ENCODE measurements at places on chromosomes 4 and X.
A peak's percentile ranks its signal among the peaks of the same experiment; 100 is the strongest.

DNA sequence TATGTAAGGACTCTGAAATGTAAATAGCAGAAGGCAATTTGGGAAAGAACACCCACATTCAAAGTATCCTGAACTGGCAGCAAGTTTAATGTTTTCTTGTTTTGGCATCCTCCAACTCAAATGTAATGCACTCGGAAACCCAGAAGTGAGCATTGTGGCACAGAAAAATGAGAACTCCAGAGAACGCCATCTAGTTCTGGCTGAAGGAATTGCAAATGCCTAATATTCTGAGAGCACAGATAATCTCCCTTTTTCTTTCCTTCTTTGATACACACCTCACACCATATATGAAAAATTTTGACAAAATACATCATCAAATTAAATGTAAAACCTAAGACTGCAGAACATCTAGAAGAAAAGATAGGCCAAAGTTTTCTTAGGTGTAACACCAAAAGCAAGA lies 52.1 kb downstream of the PWWP3B start:
- DNase-seq, result no peak

DNA sequence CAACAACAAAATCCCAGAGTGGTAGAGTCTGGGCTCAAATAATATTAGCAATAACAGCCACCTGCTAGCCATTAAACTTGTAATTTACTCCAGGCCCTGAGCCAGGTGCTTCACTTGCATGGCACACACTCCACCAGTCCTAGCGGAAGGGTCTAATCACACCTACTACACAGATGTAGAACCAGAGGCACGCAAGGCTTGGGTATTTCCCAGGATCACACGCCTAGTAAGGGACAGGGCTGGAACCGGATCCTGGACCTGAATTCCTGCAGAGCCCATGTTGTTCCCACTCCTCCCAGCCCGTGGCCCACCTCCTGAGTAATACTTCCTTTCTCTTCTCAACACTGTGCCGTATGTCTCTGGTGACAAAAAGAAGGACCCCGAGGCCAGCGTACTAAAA lies 5.7 kb downstream of the MAGEA1 start:
- no peak for DNase-seq

DNA sequence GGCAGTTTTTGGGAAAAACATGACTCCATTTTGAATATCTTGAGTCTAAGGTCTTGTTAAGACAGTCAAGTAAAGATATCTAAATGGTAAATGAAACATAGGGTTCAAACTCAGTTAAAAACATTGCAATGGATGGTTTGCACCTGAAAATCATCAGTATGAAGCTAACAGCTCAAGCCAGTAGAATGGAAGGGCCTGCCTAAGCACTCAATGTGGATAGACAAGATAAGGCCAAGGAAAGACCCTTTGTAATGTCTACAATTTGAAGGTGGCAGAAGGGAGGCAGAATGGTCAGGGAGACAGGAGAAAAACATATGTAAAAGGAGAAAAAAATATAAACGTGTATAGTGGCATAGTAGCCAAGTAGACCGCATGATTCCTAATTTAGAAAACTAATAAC lies 78.2 kb downstream of the REELD1 start:
- no peak for DNase-seq

GRCh38 chr4:86523333-86523732 lies 70.8 kb upstream of the PTPN13 start:
- DNase-seq, result no peak

GRCh38 chr4:120316416-120316815 lies 249.8 kb upstream of the MAD2L1 start:
- DNase-seq, result no peak

- DNase-seq, result no peak
These were observed 237.8 kb upstream of the PGRMC2 start for GRCh38 chr4:128525387-128525786.

DNA sequence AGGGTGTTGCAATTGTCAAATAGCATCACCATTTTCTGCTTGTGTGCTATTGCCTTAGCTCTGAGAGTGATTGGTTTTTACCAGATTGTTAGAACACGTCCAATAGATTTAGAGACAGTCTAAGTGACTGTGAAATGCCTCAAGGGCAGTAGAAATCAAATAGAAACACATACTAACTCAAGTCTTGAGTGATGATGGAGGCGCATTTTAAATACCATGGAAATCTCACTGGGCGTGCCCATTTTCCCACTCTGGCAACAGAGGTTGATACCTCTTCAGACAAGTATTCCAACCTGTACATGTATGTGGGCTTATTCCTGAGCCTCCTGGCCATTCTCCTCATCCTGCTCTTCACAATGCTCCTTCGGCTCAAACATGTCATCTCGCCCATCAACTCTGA lies 7.2 kb downstream of the SERTM2 start:
- no peak for DNase-seq

- DNase-seq, result peak; percentile 63
These were observed 215.2 kb upstream of the PSAPL1 start for GRCh38 chr4:7649741-7650531.

- DNase-seq, result no peak
These were observed 120.5 kb downstream of the AFF1 start for GRCh38 chr4:87055311-87055710.

DNA sequence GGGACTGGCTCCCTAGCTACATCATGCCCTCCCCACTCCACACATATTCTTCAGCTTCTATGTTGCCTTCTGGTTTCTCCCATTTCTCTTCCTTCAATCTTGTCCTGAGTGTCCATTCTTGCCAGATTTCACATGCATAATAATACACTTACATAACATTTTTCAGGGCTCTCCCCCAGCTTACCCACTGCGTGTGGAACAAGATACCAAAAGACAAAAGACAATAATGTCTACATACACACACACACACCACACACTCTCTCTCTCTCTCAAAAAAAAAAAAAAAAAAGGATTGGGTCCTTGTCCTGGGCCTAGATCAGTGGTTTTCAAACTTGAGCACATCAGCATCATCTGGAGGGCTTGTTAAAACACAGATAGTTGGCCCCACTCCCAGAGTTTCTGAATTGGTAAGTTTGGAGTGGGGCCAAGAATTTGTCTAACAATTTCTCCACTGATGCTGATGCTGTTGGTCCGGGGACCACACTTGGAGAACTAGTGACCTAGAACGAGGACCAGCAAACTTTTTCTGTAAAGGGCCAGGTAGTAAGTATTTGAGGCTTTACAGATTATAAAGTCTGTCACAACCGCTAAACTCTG lies 6.5 kb upstream of the SMARCA1 start:
- no peak for DNase-seq

GRCh38 chrX:74523224-74523623 lies 91.2 kb downstream of the RLIM start:
- no peak for DNase-seq

DNA sequence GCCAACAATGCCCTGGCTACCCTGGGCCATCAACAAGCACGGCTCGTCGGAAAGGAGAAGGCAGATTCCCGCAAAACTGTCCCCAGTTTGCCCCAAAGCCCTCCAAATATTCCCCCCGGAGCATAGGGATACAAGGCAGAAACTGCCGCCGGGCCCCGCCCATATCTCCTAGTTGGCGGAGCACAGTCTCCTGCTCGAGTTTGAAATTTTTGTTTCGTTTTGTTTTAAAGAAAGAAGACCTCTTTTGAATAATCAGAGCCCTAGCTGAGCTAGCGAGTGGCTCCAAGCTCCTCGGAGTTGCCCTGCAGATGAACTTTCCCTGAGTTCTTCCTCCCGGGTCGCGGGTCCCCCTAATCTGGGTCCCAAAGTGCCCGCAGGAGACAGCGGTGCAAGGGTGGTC lies 138.1 kb upstream of the ZIC3 start:
- DNase-seq, result no peak

DNA sequence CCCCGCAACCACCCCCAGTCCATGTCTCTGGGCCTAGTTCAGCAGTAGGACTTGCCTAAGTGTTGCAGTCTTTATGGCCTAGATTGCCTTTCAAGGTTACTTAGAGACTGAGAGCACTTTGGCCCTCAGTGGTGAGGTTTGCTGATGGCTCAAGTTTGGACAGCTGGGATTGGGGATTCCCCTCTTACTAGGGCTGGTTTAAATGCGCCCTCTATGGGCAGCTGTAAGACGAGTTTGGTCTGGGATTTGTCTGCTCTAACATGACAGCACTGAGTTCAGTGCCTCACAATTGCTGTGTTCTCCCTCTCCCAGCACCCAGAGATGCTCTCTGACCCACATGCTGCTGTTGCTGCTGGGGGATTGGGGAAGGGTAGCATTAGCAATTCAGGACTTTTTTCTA lies 23.1 kb downstream of the DACH2 start:
- DNase-seq, result no peak

DNA sequence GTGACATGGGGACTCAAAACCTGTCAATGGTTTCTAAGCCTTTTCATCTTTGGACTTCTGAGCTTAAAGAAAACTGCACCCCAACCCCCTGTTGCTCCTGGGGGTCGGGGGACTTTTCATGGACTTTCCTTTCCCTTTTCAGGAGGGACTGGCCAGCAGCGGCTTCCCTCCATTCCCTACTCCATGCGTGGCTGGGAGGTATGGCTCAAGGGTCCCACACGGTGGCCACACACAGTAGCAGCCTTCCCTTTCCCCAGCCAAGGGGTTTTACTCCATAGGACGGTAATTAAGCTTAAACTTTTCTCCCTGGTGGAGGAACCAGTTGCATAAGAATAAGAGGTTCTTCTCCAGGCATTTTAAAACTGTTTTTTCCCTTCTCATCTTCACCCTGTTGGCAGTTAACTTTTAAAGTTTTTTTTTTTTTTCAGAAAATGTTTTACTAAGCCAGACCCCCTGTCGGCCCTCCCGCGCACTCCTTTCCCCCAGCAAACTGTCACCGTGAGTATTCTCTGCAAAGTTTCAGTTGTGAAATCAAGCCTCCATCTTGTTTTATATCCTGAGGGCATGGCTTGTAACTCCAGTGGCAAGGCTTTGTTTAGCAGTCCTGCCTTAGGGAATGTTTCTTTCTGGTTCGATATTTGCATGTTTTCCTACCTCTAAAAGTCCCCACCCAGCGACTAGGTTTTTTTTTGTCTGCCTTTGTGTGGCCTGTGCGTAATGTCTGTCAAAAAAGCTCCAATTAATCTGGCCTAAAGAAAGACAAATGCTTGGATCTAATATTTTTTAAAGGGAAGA lies 325.7 kb downstream of the TLL1 start:
- no peak for DNase-seq

- DNase-seq, result no peak
These were observed 33.2 kb downstream of the STAG2 start for GRCh38 chrX:123994730-123995129.

- DNase-seq, result no peak
These were observed 1.4 kb upstream of the PHF8 start for GRCh38 chrX:54045563-54046228.

- DNase-seq, result no peak
These were observed 101.9 kb downstream of the SMIM20 start for GRCh38 chr4:26015906-26016305.

GRCh38 chr4:72768364-72768763 lies 199.3 kb upstream of the ADAMTS3 start:
- no peak for DNase-seq

- DNase-seq, result no peak
These were observed 28.4 kb downstream of the DDX60L start for GRCh38 chr4:168451744-168452390.

GRCh38 chr4:101292901-101293300 lies 54.4 kb downstream of the PPP3CA start:
- DNase-seq, result no peak

DNA sequence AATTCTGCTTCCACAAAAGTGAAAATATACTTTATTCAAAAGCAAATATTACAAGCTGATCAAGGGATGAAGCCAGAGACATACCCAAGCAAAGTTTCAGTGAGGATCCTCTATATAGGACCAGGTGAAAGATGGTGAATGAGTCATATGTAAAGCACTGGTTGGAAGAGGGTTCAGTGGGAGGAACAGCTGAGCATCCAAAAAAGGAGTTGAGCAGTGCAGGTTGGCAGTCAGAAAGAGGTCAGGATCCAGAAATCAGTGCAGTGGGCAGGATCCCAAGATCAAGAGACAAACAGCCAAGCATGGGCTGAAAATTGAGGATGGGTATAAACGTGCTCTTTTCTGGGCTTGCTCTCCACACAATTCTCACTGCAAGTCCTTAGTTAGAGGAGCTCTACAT lies 30.3 kb downstream of the OTC start:
- DNase-seq, result no peak

DNA sequence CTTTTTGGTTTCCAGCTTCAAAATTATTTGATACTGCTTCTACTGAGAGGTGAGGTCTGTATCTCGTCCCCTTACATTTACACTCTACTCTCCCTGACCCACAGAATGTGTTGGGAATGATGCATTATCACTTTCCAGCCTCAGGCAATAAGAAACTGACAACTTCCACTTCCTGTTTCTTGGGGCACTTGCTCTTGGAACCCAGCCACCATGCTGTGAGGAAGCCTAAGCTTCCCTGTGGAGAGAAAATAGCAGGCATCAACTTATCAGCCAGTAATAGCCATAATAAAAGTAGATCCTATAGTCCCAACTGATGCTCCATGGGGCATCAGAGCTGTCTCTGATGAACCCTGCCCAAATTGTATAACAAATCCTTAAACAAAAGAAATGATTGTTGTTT lies 32.6 kb downstream of the RELL1 start:
- DNase-seq, result no peak

- no peak for DNase-seq
These were observed 273.0 kb downstream of the SLC7A11 start for GRCh38 chr4:137968956-137969678.

DNA sequence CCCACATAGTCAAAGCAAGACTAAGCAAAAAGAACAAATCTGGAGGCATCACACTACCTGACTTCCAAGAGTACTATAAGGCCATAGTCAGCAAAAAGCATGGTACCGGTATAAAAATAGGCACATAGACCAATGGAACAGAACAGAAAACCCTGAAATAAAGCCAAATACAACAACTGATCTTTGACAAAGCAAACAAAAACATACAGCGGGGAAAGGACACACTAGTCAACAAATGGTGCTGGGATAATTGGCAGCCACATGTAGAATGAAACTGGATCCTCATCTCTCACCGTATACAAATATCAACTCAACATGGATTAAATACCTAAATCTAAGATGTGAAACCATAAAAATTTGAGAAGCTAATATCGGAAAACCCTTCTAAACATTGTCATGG lies 819.3 kb upstream of the FRG1 start:
- no peak for DNase-seq

- DNase-seq, result no peak
These were observed 80.3 kb downstream of the LNX1 start for GRCh38 chr4:53511014-53511413.

- no peak for DNase-seq
These were observed 34.1 kb downstream of the HNRNPH2 start for GRCh38 chrX:101442085-101442484.

GRCh38 chr4:921830-922331 lies 10.2 kb downstream of the GAK start:
- DNase-seq, result no peak

GRCh38 chr4:89674876-89675459 lies 162.0 kb downstream of the SNCA start:
- no peak for DNase-seq

- no peak for DNase-seq
These were observed 188.4 kb downstream of the SLC7A11 start for GRCh38 chr4:138053641-138054301.

- no peak for DNase-seq
These were observed 10.0 kb downstream of the TMEM164 start for GRCh38 chrX:110012818-110013485.

GRCh38 chrX:72296991-72297390 lies 8.7 kb downstream of the CITED1 start:
- DNase-seq, result no peak

All from CD4-positive, alpha-beta T cell treated with Interferon alpha-2 for 1 hour (primary cell).